ENCODE measurements at places on chromosomes 5 and 9.

DNA sequence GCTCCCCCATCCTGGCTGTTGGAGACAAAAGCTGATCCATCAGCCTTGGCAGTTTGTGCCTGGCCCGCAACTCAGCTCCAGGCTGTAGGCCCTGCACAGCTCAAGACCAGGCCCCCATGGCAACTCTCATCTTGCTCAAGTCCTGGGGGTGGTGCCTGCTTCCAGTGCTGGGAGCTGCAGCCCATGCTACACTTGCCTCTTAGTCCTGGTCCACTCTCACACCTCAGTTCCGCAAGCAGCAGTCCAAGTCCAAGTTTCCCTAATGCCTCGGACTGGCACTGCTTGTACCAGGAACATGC lies 14.2 kb downstream of the AHRR start:
- DNase-seq, result no peak

GRCh38 chr5:53547226-53547625 lies 13.2 kb upstream of the NDUFS4 start:
- DNase-seq, result no peak

GRCh38 chr5:14204785-14205321 lies 61.7 kb downstream of the TRIO start:
- DNase-seq, result no peak

GRCh38 chr9:5764130-5764868 lies 68.6 kb downstream of the ERMP1 start:
- DNase-seq, result no peak

GRCh38 chr9:86460216-86461002 lies 106.2 kb upstream of the TUT7 start:
- no peak for DNase-seq

- DNase-seq, result no peak
Measured at GRCh38 chr5:173196133-173196952, 38.7 kb downstream of the NKX2-5 start.

GRCh38 chr9:19456996-19457692 lies 48.3 kb downstream of the ACER2 start:
- DNase-seq, result peak; percentile 78

GRCh38 chr5:78640662-78641474 lies 7.7 kb downstream of the LHFPL2 start:
- DNase-seq, result no peak

DNA sequence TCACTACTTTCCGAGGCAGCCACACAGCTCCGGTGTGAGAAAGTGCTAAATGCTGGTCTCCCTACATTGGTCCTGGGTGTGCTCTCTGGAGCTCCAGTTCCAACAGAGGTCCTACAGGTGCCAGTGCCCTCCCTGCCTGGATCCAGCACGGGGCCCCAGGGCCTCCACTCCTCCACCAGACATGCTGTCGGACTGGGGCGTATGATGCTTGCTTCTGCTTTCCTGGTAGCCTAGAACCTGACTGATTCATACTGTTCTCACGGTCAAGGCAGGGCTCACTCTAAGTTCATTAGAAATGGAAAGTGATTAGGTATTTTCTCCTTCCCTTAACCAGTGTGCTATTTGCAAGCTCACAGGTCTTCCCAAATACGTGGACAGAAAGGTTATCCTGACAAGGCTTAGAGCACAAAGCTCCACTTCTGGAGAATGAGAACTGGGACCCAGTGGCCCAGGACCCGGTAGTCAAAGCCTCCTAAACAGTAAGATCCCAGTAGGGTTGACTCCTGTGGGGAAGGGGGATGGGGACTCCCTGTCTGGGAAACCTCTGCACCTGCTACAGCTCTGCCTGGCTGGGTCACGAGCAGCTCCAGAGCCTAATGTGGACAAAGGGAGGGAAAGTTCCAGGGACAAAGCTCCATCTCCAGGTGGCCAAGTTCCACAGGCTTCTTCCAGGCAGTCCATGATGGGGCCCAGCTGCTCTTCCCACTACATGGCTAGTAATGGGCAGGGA lies 98.1 kb downstream of the PAX5 start:
- no peak for DNase-seq

GRCh38 chr9:113483676-113484257 lies 20.2 kb downstream of the RGS3 start:
- DNase-seq, result no peak

DNA sequence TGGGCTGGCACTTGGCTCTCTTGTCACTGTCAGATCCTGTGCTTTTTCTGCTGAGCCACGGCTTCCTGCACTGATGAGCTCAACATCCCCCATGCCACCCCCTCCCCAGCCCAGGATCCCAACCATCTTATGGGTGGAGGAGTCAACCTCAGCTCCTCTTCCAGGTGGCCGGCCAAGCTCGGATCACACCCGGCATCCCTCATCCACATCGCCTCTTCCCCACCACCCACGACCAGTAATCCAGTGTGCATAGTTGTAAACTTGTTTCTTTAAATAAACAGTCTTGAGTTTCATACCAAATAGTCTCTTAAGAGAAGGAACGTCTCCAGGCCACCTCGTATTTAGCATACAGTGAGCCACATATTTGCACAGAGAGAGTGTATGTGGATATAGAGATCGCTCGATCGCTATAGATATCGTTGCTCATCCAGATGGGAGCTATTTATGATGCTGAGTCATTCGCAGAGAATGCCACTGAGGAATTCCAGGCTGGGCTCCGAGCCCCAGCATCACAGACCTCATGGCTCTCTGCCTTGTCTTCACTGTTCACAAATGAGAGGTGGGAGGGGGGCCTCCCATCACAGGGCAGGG lies 61.8 kb upstream of the CPLX2 start:
- DNase-seq, result no peak

DNA sequence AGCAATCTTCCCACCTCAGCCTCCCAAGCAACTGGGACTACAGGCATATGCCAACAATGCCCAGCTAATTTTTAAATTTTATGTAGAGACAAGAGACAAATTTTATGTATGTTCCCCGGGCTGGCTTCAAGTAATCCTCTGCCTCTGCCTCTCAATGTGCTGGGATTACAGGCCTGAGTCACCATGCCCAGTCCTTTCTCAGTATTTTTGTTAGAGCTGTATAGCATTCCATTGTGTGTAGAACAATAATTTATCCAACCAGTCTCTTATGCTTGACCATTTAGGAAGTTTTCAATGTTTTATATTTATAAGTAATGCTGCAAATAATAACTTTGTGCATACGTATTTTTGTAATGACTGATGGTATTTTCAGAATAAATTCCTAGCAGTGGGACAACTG lies 38.9 kb upstream of the CTXN3 start:
- no peak for DNase-seq

GRCh38 chr9:130498918-130499698 lies 54.3 kb downstream of the ASS1 start:
- DNase-seq, result no peak

- DNase-seq, result no peak
Measured at GRCh38 chr5:539469-540070, 15.3 kb upstream of the SLC9A3 start.

DNA sequence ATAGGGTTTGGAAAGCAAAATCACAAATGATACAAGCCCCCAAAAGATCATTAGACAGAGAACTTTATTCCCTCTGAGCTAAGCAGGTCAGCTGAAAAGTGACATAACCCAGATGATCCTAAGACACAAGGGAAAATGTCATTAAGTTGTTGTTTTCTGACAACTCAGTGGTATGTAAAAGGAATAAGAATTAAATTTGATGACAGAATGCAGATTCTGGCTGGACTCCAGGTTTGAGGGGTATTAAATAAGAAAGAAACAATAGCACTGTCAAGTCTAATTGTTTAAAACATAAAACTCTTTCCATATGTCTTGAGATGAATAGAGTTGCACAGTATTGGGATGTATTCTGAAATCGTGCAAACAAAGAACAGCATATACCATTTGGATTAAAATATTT lies 429.9 kb downstream of the CAAP1 start:
- DNase-seq, result no peak

- DNase-seq, result no peak
Measured at GRCh38 chr5:8843771-8844170, 702.1 kb downstream of the SEMA5A start.

DNA sequence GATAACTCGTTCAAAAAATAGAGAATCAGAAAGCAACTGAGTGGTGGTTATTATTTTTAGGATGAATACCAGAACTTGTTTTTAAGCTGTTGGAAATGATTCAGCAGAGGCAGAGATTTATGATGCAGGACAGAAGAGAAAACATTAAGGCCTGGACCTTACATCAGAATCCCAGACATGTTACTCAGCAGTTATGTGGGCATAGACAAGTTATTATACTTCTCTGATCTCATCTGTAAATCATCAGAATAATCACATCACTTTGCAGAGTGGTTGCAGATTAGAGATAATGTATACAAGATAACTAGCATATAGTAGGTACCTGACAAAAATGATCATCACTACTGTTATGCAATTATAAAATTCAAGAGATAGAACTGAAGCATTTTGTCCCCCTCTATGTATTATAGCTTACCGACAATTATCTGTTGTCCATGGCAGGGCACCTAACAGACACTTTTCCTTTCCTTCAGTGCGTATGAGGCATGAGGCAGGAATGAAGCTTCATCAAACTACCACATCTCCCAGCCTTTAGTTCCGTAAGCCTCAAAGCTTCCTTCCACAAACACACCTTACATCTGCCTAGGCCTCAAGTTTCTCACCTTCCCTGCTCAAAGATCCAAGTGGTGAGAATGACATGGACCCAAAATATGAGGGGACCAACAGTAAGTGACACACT lies 165.9 kb downstream of the DENND1A start:
- no peak for DNase-seq

GRCh38 chr5:16095612-16096011 lies 84.0 kb downstream of the MARCHF11 start:
- no peak for DNase-seq

GRCh38 chr5:5475975-5476374 lies 53.5 kb downstream of the ICE1 start:
- no peak for DNase-seq

- peak; percentile 66 for DNase-seq
Measured at GRCh38 chr9:124291801-124292396, 34.1 kb downstream of the NEK6 start.

Measured in germinal center (tissue), 1 donor.